ENCODE measurements at places on chromosomes 2 and 18.

GRCh38 chr2:148865512-148865911 lies 9.5 kb upstream of the KIF5C start:
- no peak for DNase-seq

DNA sequence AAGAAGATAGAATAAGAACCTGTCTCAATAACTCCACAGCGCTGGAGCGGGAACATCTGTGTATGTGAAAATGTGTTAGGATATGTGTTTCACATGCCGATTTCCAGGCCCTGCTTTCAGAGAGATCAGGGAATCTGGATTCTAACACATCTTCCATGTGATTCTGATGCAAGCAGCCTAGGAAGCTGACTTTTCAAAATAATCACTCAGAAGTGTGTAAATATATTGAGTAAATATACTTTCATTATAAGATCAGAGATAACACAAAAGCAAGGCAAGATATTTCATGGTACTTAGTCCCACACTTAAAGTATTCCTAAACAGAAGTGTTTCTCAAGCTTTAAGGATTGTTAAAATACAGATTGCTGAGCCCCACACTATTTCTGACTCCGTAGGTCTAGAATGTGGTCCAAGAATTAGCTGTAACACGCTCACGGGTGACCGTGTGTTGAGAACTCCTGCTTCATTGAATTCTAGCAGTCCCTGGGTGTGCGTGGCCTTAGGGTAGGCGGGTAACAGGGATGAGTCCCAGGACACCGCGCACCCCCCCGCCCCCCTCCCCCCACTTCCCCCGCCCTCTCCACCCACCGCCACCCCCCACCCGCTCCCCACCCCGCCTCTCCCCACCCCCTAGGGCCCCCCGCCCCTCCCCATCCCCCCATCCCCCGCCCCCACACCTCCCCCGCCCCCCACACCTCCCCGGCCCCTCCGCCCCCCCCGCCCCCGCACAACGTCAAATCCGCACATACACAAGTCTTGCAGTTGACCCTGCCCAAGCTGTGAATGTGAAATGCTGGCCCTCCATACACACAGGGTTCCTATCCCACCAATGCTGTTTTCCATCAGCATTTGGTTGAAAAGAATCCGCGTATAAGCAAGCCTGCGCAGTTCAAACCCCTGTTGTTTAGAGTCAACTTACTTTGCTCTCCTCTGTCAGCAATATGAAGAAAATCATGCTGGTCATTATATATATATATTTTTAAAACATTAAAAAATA lies 94.2 kb upstream of the SLC39A10 start:
- DNase-seq = no peak

DNA sequence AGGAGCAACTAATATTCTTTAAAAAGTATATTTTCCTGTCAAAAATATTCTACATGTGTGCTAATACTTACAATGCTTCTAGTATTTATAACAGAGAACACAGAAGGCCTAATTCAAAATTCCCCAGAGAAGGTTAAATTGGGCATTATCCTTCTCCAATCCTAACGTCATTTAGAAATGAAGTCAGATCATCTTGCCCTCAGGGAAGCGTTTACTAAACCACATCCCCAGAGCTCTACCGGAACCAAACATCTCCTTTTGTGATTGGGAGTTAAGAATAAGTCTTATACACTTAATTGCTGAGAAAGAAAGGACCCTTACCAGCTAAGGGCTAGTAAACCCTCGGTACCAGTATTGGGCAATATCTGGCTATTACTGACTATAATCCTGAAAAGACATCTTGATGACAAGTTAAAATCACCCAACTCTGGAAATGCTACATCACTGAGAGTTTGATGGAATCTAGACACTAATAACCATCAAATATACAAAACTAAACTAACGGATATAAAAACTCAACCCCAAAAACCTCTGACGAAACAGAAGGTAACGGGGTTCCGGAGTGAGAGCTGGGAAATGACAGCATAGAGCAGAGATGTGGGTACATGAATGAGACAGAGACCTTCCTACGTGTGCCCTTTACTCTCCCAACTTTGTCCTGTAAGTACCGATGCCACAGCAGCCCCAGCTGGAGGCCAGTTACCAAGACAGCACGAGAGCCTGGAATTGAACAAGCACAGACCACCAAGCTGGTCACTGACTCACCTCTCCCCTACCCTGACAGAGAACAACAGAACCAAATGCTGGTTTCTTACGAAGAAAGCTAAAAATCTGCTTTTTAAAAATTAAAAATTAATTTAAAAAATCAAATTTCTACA lies 35.0 kb downstream of the WDSUB1 start:
- DNase-seq = no peak

- no peak for DNase-seq
Measured at GRCh38 chr2:176642074-176642473, 372.8 kb downstream of the MTX2 start.

- DNase-seq = no peak
Measured at GRCh38 chr2:108923019-108923700, 65.9 kb downstream of the EDAR start.

DNA sequence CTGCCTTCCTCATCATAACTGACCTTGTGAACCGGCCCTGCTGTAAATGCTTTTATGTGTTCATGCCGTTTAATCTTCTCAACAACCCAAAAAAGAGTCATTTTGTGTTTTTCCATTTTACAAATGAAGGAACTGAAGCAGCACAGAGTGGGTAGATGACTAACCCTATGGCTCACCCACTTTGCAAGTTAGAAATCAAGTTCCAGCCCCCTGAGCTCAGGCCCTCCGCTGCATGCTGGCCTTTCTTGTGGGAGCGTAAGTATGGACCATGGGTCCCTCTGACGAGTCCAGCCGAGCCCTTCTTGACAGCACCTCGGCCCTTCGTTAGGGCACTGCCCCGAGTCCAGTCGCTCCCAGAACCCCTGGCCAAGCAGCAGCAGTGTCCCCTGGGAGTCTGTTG lies 194.6 kb downstream of the GLI2 start:
- no peak for DNase-seq

- DNase-seq = no peak
Measured at GRCh38 chr2:159186462-159186861, 100.0 kb downstream of the WDSUB1 start.

DNA sequence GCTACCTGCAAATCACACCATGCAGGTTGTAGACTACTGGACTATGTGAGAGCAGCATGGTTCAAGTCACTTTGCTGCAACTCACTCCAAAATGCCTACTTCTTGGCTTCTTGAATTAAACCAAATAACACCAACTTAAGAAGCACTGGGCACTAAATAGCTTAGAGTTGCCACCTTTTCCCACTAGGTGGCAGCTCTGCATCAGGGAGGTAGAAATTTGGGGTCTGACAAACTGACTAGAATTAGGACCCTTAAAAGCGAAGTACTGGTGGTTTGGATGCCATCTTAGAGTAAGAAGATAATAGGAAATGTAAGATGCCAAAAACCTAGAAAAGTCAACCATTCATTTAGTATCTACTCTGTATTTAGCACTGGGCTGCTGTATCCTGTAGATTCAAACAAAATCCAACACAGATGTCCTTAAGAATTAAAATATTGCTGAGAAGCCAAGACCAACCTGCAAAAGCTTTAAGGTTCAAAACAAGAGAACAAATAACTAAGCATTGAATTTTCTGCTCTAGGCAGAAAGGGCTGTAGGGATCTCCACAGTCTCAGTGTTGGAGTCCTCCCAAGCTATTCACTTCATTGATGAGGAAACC lies 65.5 kb downstream of the CCBE1 start:
- DNase-seq = no peak

DNA sequence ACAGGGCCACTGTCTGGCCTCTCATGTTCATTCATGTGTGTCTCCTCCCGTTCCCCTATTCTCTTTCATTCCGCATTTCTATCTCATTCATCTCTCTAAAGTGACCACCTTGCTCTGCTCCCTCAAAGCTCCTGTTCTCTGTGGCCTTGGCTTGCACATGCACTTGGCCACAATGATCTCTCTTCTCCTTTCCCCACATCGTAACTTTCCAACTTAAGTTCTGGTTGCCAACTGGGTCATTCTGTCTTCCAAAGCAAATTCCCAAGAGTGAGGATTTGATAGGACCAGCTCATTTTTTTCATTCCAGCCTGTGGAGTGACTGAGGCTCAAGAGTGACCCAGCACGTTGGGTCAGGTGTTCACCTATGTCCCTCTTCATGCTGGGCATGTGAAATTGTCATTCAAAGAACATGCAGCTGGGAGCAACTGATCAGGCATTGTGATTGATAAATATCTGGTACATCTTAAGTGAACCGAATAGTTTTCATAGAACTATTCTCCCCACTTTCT lies 14.3 kb upstream of the ITGA6 start:
- DNase-seq = no peak

DNA sequence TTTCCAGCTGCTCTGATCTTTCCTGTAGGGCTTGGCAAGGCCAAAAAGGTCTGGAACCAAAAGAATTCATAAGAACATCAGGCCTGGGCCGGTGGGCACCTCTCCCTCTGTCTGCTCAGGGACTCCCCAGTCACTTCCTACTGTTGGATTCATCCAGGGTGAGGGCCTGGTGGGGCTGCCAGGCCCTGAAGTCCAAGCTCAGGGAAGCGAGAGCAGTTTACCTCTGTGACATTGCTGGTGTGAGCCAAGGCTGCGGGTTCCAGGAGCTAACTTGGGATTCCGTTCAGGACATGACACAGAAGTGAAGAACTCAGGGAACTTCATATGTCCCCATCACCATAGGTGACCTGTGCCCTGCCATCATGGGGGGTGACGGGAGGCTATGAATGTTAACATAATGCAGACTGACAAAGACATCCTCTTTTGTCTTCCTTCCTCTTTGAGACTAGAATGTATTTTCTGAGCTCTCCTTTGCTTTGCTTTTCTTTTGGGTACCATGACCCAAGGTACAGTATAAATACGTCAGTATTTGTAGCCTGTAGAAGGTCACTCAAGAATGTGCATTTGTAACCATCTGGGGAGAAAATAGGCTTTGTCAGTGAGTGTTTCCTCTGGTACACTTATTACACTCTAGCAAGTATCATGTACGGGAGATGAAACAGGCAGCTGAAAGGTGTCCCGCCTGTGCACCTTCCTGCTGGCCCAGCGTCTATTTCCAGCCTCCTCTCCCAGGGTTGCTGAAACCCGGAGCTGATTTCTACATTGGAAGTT lies 130.5 kb upstream of the SLC1A4 start:
- no peak for DNase-seq

- DNase-seq = no peak
Measured at GRCh38 chr2:95381212-95382191, 21.0 kb upstream of the FAHD2A start.

DNA sequence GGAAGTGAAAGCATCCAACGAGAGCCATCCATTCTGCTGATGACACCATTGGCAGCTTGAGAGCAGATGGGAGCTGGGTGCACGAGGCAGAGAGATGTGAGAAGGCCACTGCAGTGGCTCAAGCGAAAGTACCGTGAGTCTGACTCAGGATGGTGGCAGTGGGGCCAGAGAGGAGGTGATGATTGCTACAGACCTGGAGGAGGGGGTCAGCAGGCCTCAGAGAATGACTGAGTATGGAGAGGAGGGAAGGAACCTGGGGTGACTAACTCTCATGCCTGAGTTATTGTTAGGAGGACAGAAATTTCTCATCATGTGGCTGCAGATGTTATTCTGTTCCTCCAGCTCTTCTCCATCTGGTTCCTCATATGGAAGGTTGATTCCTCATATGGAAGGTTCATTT lies 8.8 kb upstream of the ZBTB7C start:
- no peak for DNase-seq

DNA sequence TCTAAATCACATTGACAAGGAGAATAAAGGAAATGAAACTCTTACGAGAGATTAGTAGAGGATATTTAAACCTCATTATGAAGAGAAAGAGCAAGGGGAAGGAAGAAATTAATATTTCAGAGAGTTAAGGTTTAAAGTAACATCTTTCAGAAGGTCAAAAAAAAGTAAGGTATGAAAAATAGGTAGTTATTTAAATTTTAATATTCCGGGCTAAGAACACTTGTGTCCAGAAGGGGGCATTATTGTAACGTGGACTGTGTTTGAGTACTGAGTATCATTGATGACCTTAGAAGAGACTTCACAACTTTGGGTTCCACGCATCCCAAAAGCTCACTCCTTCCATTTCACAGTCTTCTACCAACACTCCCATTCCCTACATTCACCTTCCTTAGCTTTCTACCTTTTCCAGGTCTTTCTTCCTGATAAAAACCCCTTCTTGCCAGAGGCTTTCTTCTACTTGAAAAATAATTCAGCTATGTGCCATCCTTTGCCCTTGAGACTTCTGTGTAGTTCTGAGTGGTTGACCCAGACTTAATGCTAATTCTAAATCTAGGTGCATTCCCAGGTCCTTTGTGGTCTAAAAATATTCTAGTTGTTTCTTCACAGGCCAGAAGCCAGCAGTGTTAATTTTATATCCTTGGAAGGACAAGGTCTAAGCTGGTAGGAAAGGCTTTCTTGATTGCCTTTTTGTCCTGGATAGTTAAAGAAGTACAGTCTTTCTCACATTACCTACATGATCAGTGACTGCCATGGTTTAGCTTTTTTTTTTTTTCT lies 16.5 kb downstream of the DYNC1I2 start:
- DNase-seq = no peak

DNA sequence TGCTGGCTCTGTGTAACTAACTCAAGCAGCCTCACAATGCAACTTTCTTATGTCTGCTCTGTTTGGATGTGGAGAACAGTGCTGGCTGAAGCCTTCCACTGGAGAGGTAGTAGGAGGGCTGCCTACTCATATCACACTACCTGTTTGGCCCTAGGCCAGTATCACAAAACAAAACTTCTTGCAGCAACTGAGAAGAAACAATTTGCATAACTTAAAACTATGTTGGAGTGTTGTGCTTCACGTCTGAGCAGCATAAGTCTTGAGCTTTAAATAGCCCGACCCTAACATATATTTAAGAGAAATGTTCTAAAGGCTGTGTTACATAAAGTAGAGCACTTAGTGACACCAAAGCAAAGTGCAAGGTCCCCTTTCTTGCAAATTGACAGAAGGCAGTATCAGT lies 204.9 kb upstream of the ACVR2A start:
- no peak for DNase-seq

DNA sequence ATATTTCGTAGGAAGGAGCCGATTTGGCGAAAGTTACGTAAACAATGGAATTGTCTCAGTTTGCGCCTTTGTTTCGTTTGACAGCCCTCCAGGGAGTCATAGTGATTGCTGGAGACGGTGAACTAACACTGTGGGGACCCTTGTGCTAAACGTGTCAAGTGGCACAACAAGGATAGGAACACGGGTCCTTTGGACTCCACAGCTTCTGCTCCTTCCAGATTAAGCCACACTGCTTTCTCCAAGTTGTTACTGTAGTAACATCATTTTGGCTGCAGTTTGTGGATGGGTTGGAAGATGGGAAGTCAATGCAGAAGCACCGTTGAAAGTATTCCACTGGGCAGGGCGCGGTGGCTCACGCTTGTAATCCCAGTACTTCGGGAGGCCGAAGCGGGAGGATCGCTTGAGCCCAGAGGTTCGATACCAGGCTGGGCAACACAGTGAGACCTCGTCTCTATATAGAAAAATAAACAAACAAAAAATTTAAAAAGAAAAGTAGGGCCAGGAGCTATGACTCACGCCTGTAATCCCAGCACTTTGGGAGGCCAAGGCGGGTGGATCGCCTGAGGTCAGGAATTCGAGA lies 636 bp upstream of the IMMT start:
- no peak for DNase-seq

GRCh38 chr2:65678779-65679391 lies 246.5 kb upstream of the SPRED2 start:
- no peak for DNase-seq

Measured in effector CD8-positive, alpha-beta T cell (primary cell).